ENCODE measurements at places on chromosomes 4 and X. TPM values are rescaled to one million over a fixed set of nuclear protein-coding genes. Genes with fewer than 3 reads are reported as not detected.

The GPC4 gene
- 1.6 TPM for polyA plus RNA-seq

The ARMCX5 gene
- polyA plus RNA-seq: 1.7 TPM

The NHSL2 gene
- 1.8 TPM for polyA plus RNA-seq

The MAGEB10 gene
- polyA plus RNA-seq: not detected

The CA5B gene
- polyA plus RNA-seq: 1.1 TPM

The MAGEA8 gene
- polyA plus RNA-seq: not detected

The UGT2B10 gene
- polyA plus RNA-seq: not detected

The RGS12 gene
- 11.7 TPM for polyA plus RNA-seq

The EGFL6 gene
- polyA plus RNA-seq: not detected

The RPL39 gene
- polyA plus RNA-seq: 4,859 TPM

The SMIM20 gene
- 42.3 TPM for polyA plus RNA-seq

The CCDC110 gene
- polyA plus RNA-seq: 0.19 TPM

The NUDT10 gene
- polyA plus RNA-seq: 0.34 TPM

The TCEAL5 gene
- 0.19 TPM for polyA plus RNA-seq

The ELF4 gene
- 1.3 TPM for polyA plus RNA-seq

The SPIN2A gene
- 0.53 TPM for polyA plus RNA-seq

The SRPK3 gene
- polyA plus RNA-seq: 8.8 TPM

The DRD5 gene
- 0.10 TPM for polyA plus RNA-seq

The CXorf51B gene
- polyA plus RNA-seq: not detected

The SMIM10L2A gene
- 1.2 TPM for polyA plus RNA-seq

The FREM3 gene
- not detected for polyA plus RNA-seq

The ARR3 gene
- polyA plus RNA-seq: not detected

The THAP6 gene
- 6.5 TPM for polyA plus RNA-seq

The TLR10 gene
- polyA plus RNA-seq: not detected

The ADRA2C gene
- polyA plus RNA-seq: 3.9 TPM

The ASB11 gene
- polyA plus RNA-seq: 14.5 TPM

The RADX gene
- polyA plus RNA-seq: 1.4 TPM

The ERAS gene
- not detected for polyA plus RNA-seq

The PDLIM3 gene
- polyA plus RNA-seq: 187 TPM

All from heart left ventricle (tissue), 16 donors.